ENCODE measurements at places on chromosomes 16 and 17.

DNA sequence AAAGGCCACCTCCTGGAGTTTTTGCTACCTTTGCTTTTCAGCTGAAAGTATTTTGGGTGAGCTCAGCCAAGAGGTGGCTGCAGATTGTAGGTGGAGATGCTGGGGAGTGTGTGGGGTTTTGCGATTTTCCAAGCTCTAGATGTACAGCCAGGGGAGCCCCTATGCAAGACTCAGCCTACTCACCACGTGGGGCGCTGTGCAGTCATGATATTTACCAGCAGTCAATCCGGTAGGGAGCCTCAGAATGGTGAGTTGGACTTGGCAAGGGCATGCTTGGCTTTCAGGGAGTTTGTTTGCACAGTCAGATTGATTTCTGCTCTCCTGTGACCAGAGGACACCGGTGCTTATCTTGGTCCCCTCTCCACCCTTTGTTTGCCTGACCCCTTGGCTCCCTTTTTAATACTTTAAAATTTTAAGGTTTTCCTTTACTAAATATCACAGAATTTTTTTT lies 175.3 kb downstream of the UTP18 start:
- DNase-seq: no peak

- DNase-seq: peak; percentile 51
Observed at GRCh38 chr16:2473999-2474876, 689 bp upstream of the TBC1D24 start.

- peak; percentile 66 for DNase-seq
Observed at GRCh38 chr16:17343028-17343427, 127.7 kb downstream of the XYLT1 start.

GRCh38 chr17:9306086-9306485 lies 269.5 kb downstream of the STX8 start:
- DNase-seq: no peak

DNA sequence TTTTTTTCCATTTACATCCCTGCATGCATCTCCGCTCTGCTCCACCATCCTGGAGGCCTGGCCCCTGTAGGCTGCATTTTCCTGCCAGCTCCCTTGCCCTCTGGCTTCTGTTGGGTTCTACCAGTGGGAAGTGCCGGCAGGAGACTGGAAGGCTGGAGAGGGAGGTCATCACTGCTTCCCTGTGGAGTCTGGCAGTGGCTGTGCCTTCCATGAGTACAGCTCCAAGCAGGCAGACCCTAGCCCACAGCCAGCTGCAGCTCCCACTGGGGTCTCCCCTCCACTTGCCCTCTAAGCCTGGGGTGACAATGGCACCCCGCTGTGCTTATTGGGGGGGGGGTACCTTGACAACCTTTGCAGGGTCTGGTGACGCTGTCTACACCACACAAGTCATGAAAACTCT lies 37.3 kb downstream of the MMP15 start:
- DNase-seq: no peak

- DNase-seq: peak; percentile 14
Observed at GRCh38 chr17:21174713-21175112, 39.2 kb downstream of the TMEM11 start.

DNA sequence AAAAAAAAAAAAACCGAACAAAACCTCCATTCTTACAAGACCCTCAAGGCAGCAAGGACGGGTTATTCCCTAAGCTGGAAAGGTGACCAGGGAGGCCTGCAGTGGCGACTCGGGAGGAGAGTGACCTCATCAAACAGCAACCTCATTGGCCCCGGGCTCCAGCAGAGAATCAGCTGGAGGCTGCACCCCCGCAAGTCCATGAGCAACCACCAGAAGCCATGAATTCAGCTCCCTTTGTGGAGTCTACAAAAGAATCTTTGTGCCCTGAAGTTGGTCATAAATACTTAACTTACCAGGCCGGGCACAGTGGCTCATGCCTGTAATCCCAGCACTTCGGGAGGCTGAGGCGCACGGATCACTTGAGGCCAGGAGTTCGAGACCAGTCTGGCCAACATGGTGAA lies 80.9 kb upstream of the CREBBP start:
- DNase-seq: no peak

DNA sequence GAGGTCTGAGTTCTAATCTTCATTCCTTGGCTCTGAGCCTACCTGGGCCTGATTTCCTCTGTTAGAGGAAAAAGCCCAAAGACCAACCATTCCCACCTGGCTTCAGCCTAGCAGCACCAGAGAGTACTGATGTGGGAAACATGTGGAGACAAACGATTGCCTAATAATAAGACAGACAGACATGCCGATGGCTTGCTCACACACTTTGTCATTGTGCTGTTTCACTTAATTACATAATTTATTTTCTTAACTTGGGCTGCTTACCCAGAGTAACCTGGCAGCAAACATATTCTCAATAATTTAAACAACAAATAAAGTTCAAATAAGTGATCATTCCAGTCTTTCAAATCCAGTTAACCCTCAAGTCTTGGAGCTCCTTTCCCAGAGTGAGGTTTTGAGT lies 83.4 kb downstream of the MAF start:
- no peak for DNase-seq

DNA sequence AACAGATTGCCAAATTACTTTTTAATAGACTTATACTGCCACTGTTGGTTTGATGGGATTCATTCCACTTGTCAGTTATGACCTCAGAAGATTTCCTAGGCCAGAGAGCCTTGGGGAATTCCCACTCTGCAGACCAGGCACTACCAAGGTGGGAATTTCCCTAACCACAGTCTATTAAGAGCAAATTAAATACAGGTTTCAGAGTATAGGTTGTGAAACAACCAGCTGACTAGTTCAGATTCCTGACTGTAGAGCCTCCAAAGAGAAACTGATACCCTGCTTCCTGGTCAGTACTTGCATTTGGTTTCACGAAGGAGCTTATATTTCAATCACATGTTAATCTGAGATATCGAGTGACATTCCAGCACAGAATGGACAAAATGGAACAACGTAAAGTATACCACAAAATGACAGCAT lies 186.5 kb downstream of the STX8 start:
- DNase-seq: no peak

DNA sequence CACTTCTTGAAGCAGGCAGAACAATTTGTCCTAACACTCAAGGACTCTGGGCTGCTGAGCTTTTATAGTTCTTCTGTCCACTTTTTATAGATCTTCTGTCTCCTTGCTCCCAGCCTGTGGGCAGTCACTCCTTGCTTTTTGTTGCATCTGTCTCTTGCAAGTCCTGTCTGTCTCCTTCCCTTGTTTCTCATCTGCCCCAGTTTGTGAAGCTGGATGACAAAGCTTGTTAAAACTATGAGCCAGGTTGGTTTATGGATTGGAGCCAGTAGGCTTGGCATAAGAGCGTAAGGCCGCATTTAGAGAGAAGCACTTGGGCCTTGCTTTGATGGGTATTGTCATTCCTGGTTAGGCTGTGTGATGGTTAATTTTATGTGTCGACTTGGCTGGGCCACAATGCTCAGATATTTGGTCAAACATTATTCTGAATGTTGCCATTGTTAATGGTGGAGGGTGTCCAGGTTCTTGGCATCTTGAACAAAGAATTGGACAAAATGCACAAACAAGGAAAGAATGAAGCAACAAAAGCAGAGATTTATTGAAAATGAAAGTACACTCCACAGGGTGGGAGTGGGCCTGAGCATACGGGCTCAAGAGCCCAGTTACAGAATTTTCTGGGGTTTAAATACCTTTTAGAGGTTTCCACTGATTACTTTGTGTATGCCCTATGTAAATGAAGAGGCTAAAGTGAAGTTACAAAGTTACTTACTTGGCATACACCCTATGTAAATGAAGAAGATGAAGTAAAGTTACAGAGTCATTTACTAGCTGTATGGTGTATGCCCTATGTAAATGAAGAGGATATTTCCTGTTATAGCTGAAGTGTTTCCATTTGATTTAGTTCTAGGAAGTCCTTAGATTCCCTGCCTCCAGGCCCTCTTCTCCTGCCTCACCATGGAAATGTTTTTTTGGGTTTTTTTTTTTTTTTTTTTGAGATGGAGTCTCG lies 8.0 kb upstream of the CPPED1 start:
- no peak for DNase-seq

- no peak for DNase-seq
Observed at GRCh38 chr16:71648162-71648561, 22.2 kb downstream of the MARVELD3 start.

- no peak for DNase-seq
Observed at GRCh38 chr17:18921912-18922451, 30.0 kb upstream of the SLC5A10 start.

DNA sequence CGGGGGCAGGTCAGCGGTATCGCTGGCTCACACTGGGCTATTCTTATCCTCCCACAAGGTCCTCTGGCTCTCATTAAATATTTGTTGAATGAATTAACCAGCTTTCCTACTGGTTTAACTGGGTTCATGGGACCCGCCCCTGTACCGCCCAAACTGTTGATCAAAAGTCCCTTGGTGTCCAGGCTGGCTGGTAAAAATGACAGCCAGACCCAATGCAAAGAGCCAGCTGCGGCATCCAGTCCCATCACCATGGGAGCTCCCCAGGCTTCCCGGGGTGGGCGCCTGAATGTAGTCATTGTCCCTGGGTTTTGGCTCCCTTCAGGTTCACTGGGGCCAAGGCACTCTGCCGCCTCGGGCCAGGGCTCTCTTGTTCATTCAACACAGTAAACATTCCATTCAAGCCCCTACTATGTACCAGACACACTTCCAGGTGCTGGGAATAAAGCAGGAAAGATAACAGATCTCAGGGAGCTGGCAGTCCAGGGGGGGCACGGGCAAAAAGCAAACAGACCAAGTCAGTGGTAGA lies 11.7 kb upstream of the ATP2C2 start:
- no peak for DNase-seq

- no peak for DNase-seq
Observed at GRCh38 chr16:70725912-70726828, 40.3 kb upstream of the MTSS2 start.

DNA sequence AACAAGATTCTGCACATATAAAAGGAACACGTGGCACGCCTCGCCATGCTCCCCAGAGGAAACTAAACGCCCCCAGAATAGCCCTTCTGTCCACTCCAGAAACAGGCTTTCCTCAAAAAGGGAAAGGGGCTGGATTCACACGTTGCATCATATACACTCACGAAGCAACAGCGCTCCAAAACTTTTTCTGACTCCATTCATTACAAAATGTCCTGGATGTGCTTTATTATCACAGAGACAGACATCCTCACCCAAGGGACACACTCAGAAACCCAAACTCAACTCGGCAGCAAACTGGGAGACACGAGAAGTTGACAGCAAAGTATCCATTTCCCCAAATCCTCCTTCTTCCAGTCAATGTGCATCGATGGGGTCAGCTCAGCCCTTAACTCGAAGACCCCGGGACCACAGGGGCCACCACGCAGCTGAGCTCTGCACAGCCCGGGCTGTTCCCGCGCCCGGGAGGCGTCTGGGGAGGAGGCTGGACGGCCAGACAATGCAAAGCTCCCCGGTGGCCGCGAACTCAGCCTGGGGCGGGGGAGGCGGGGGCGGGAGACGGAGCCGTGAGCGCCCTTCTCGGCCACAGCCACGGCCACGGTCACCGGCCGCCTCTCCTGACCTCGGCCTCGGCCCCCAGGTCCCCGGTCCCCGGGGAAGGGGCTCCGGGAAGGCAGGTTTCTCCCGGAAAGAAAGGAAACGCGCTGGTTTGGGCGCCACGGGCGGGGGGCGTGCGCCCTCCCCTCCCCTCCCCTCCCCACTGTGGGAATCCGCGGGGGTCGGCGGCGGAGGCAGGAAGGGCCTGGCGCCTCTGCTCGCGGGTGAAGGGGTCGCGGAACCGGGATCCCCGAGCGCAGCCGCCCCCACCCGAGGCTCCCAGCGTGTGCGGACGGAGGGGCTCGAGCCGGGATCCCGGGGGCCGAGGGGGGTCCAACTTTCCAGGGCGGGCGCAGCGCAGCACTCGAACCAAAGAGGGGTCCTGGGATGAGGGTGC lies 1.2 kb downstream of the NXN start:
- DNase-seq: no peak

GRCh38 chr17:61459939-61460718 lies 7.9 kb downstream of the TBX4 start:
- DNase-seq: no peak
